ENCODE measurements at places on chromosomes 7 and 10.

- DNase-seq, result no peak
Measured at GRCh38 chr10:109912335-109913281, 10.7 kb downstream of the XPNPEP1 start.

- DNase-seq, result no peak
Measured at GRCh38 chr7:9719303-9719702, 1254.4 kb upstream of the PHF14 start.

DNA sequence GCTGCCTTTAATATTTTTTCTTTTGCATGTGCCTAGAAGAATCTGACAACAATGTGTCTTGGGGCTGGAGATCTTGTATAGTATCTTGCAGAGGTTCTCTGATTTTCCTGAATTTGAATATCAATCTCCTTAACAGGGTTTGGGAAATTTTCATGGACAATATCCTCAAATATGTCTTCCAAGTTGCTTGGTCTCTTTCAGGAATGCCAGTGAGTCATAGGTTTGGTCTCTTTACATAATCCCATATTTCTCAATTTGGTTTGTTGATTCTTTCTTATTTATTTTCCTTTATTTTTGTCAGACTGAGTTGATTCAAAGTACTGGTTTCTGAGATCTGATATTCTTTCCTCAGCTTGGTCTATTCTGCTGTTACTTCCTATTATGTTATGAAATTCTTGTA lies 208.7 kb upstream of the GLI3 start:
- no peak for DNase-seq

- DNase-seq, result no peak
Measured at GRCh38 chr10:30463944-30464451, 30.0 kb downstream of the MAP3K8 start.

- DNase-seq, result no peak
Measured at GRCh38 chr7:108138911-108139310, 8.8 kb upstream of the LAMB4 start.

DNA sequence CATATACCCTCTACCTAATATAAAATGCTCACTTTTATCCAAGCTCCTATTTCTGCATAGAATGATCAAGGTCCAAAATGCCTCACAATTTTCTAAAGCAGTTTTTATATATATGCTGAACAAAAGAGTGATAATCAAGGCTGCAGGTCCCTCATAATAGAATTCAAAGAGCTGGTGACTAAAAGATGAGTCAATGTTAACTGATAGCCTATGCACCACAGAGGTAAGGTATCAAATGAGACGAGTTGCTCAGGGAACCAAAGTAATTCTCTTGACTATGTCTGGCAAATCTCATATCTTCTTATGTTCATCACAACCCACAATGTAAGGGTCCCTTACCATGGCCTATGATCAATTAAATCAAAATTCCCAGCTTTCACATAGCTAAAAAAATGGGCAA lies 15.2 kb downstream of the PDZD8 start:
- no peak for DNase-seq

All from hematopoietic multipotent progenitor cell treated with erythropoietin and hydrocortisone succinate and interleukin-3 and kit ligand, for 17 days (in vitro differentiated cells).